ENCODE measurements at places on chromosomes 3 and 15.

GRCh38 chr15:92610101-92610520 is 45.5 kb downstream of the FAM174B start:
- H3K27ac ChIP-seq = no peak overlapping the region
- no peaks in the 10 kb centered on the region for H3K36me3 ChIP-seq
- no peaks in the 10 kb centered on the region for H3K4me1 ChIP-seq
- DNase-seq = no peak
- no peaks in the 10 kb centered on the region for H3K27me3 ChIP-seq
- H3K4me3 ChIP-seq = no peak overlapping the region

GRCh38 chr3:81581966-81582599 is 179.4 kb downstream of the GBE1 start:
- no peaks in the 10 kb centered on the region for H3K4me1 ChIP-seq
- no peak overlapping the region for H3K27ac ChIP-seq
- no peaks in the 10 kb centered on the region for H3K36me3 ChIP-seq
- peak; percentile 26 for DNase-seq
- H3K27me3 ChIP-seq = no peaks in the 10 kb centered on the region

- no peaks in the 10 kb centered on the region for H3K4me1 ChIP-seq
- no peak overlapping the region for H3K4me3 ChIP-seq
- no peaks in the 10 kb centered on the region for H3K27me3 ChIP-seq
- no peak for DNase-seq
- H3K27ac ChIP-seq = no peak overlapping the region
Observed at GRCh38 chr3:30347679-30348216, 258.7 kb upstream of the TGFBR2 start.

DNA sequence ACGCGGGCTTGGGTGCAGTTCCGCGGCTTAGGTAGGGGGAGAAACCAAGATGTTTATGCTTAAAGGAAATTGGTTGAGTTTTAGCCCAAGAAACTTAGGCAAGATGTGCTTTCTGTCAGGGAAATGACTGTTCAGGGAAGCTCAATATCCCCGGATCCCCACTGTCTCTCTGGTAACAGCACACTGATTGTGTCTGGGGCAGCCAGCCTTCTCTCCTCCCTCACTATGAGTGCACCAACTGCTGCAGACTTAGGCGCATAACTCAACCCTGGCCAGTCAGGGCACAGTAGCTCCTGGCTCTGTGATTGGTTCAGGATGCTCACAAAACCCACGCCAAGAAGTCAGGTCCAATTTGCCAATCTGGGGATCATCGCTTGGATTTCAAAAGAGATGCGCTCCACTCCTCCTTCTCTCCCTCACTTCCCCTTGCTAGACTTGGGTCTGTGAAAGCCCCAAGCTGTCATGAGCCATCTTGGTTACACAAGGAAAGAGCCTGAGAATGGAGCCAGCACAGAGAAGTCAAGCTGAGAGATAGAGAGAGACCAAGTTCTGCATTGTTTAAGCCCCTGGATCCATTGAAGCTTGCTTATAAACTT is 42.5 kb upstream of the CACNA2D3 start:
- H3K4me3 ChIP-seq = no peak overlapping the region
- no peaks in the 10 kb centered on the region for H3K36me3 ChIP-seq
- DNase-seq = no peak
- H3K4me1 ChIP-seq = no peaks in the 10 kb centered on the region

- H3K4me1 ChIP-seq = peaks cover 31% of the 10 kb centered on the region
- H3K4me3 ChIP-seq = no peak overlapping the region
- DNase-seq = no peak
- H3K27me3 ChIP-seq = no peaks in the 10 kb centered on the region
- H3K36me3 ChIP-seq = peaks cover 5% of the 10 kb centered on the region
Observed at GRCh38 chr15:68224108-68224507, 5.4 kb downstream of the CLN6 start.

DNA sequence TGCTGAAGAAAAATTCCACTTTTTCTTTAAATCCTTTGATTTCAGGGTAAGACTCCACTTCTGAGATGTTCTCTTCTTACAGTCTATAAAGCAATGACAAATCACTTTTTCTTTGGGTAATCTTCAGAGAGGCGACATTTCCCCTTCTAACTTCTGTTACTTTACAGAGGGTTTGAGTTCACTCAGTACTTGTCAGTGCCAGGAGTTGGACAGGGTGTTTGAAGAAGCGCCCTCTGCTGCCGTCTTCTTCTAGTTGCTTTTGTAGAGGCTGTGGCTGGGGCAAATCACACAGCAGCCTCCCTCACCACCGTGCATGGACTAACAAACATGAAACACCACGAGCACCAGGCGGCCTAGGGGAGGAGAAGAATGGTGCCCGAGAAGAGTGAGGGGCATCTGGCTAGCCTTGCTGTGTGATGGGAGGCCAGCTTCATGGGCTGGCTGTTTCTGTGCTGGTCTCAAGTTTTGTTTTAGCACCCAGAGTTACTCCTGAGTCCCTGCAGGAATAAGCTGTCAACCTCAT is at the start of gene CD80:
Gene CD80 (minus strand): TSS at position 174 of the 523 bp plus-strand sequence. CDS start 1,886 bp downstream, outside the sequence.
- H3K27me3 ChIP-seq = no peaks in the 10 kb centered on the region
- no peak within 1 kb of the TSS for H3K27ac ChIP-seq
- peaks cover 7% of the 10 kb centered on the region for H3K4me1 ChIP-seq
- peak; percentile 71 for DNase-seq
- no peak within 1 kb of the TSS for H3K4me3 ChIP-seq

- H3K4me3 ChIP-seq = no peak overlapping the region
- no peaks in the 10 kb centered on the region for H3K4me1 ChIP-seq
- peaks cover 3% of the 10 kb centered on the region for H3K36me3 ChIP-seq
- H3K27me3 ChIP-seq = no peaks in the 10 kb centered on the region
Observed at GRCh38 chr15:58684036-58684710, 65.3 kb downstream of the ADAM10 start.

DNA sequence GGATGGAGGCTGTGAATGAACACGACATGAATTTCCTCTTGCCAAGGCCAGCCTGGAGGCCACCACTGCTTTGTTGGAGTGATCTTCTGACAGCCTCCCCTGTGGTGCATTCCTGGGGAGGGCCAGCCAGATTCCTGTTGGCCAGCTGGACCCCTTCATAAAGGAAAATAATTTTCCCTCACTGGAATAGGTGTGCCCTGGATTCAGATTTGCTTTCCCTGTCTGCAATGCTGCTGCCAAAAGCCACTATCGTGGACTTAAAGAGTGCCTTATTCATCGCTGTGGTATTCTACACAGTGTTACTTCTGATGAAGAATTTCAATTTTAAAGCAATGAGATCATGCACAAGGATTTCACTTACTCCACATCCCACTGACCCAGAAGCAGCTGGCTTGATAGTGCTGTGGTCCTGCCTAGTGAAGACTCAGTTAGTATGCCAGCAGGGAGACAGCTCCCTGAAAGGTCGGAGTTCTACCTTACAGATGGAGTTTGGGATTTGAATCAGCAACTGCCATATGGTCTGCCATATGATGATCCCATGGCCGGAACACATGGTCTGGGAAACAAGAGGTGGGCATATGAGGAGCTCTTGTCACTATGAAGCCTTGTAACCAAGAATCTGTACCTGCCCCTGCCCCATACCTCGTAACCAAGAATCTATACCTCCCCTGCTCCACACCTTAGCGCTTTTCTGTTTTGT is 145.2 kb downstream of the KLF13 start:
- H3K4me3 ChIP-seq = no peak overlapping the region
- peak overlapping the region; percentile 71 for H3K27ac ChIP-seq
- no peaks in the 10 kb centered on the region for H3K27me3 ChIP-seq
- no peaks in the 10 kb centered on the region for H3K36me3 ChIP-seq
- H3K4me1 ChIP-seq = peaks cover 21% of the 10 kb centered on the region

DNA sequence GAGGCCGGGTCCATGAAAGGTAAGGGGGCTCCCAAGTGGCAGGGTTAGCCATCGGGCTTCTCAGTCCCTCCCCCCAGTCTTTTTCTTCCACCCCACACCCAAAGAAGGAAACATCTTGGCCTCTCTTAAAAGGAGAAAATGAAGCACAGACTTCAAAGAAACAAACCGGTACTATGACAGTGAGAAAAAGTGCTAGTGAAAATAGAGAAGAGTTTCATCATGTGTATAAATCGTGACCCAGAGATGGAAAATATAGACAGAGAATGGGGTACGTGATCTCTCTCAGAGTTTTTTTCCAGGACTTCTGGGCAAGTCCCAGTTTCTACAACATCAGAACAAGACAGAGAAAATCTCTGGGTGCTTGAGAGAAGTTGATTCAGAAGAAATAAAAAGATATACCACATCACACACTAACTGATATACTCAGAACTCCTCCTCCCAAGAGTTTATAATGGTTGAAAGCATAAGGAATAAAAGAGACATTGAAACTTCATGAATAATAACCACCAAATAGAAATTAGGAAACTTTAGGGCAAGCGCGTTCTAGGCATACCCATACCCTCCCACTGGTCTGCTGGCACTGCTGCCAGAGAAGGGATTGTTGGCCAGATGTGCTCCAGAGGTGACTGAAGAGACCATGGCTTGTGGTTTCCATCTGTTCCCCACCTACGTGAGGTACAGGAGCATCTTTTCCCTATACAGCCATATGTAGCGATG is 318.9 kb upstream of the CHRM5 start:
- H3K36me3 ChIP-seq = no peaks in the 10 kb centered on the region
- no peaks in the 10 kb centered on the region for H3K27me3 ChIP-seq
- H3K4me1 ChIP-seq = no peaks in the 10 kb centered on the region
- no peak overlapping the region for H3K4me3 ChIP-seq
- DNase-seq = no peak

DNA sequence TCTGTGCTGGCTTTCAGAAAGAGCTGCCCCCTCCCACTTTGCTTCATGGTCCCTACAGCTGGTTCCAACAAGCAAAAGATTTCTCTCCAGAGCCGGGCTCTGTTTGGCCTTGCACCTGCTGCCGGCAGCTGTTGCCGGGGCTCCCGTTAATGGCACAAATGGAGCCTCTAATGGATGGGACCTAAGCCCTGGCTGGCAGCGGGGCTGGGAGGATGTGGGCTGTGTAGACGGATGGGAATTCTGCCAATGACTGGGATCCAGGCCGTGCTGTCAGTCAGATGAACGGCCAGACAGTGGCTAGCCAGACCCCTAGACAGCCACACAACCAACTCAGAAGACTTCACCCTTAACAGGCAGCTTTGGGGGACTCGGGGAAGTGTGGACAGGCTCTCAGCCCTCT is 88.0 kb downstream of the RPLP1 start:
- no peak overlapping the region for H3K27ac ChIP-seq
- no peaks in the 10 kb centered on the region for H3K4me1 ChIP-seq
- no peak for DNase-seq
- no peaks in the 10 kb centered on the region for H3K27me3 ChIP-seq
- no peak overlapping the region for H3K4me3 ChIP-seq
- H3K36me3 ChIP-seq = no peaks in the 10 kb centered on the region

DNA sequence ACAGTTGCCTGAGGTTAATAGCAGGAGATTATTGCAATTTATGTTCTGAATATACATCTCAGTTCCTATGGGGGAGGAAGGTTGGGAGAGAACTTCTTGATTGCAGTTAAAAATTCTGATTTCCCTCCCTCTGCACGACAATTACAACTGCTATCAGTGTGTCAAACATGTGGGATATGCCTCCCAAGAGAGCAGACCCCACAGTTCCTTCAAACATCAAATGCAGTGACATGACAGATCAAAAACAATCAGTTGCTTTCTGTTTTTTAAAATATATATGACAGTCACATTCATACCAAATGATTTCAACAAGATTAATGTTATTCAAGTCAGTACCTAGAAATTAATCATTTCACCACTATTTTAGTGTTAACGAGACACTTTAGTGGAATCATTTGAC is 639.0 kb downstream of the EDEM1 start:
- H3K27me3 ChIP-seq = no peaks in the 10 kb centered on the region
- no peak for DNase-seq
- H3K36me3 ChIP-seq = no peaks in the 10 kb centered on the region
- no peak overlapping the region for H3K4me3 ChIP-seq
- no peaks in the 10 kb centered on the region for H3K4me1 ChIP-seq

DNA sequence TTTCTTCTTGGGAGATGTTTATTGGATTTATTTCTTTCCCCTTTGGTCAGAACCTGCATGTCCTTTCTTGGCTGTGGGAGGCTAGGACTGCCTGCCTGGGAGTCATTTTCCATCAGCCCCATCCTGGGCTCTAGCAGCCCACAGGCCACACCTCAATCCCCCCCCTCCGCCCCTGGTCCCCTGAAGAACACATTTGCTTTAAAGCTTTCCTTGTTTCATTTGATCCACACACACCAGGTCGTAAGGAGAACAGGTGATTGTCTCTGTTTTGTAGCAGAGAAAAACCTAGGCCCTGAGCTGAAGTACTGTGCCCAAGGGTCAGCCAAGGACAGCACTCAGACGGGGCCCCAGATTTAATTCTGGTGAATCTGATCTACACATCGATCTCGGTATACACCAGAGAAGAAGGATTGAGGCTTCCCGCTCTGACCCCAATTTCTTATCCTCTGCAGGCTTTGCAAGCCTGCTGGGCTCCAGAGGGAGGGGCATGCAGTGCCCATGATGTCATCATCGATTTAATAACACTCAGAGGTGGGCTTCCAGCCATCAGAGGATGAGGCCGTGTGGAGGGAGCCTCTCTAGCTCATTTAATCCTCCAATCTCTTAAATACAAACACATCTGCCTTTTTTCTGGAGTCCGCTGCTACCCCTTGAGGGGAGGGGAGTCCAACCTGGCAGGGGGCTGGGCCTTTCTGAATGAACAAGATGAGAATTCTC is 1.7 kb upstream of the CLN6 start:
- H3K27ac ChIP-seq = no peak overlapping the region
- H3K4me1 ChIP-seq = peaks cover 16% of the 10 kb centered on the region
- no peak overlapping the region for H3K4me3 ChIP-seq
- no peaks in the 10 kb centered on the region for H3K36me3 ChIP-seq
- DNase-seq = no peak

GRCh38 chr3:147945968-147946519 is 536.9 kb downstream of the ZIC1 start:
- H3K36me3 ChIP-seq = no peaks in the 10 kb centered on the region
- H3K4me3 ChIP-seq = peak overlapping the region; percentile 47
- DNase-seq = peak; percentile 70
- no peak overlapping the region for H3K27ac ChIP-seq

- no peaks in the 10 kb centered on the region for H3K36me3 ChIP-seq
- no peaks in the 10 kb centered on the region for H3K4me1 ChIP-seq
- no peaks in the 10 kb centered on the region for H3K27me3 ChIP-seq
Observed at GRCh38 chr3:52471371-52472238, 16.2 kb downstream of the NISCH start.

DNA sequence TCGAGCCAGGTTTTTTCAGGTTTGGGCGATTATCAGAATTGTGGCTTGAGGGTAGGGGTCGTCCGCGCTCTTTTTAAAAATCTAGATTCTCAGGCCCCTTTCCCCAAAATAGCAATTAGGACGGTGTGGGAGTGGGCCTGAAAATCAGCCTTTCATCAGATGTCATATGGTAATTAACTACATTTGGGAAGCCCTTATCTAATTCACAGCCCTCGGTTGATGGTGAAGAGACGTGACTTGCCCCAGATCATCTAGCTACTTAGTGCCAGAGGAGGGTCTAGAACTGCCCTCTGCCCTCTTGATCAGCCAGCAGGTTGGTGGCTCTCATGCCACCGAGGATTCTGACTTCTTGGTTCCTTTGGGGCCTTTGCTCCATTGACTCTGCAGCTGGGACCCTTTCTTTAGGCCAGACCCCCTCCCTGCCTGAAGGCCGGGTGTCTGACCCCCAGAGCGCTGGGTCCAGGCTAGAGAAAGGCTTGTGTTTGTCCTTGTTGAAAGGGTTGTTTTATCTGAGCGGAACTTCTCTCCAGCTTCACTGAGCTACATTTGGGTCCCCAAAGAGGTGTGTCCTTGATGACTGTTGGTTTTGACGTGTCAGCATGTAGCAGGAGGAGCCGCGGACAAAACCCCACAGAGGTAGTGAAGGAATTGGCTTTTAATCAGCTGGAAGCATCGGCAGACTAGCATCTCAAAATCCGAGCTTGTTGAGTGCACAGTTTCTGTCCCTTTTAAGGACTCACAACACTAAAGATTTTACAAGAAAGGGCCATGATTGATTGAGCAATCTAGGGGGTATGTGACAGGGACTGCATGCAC is 857 bp downstream of the AEN start:
- peak; percentile 80 for DNase-seq
- H3K4me1 ChIP-seq = peaks cover 38% of the 10 kb centered on the region
- peak overlapping the region; percentile 99 for H3K4me3 ChIP-seq
- H3K27ac ChIP-seq = peak overlapping the region; percentile 73
- H3K36me3 ChIP-seq = peaks cover 5% of the 10 kb centered on the region
- no peaks in the 10 kb centered on the region for H3K27me3 ChIP-seq
